ENCODE measurements at places on chromosomes 1 and 21.

- DNase-seq = no peak
These were observed 1.4 kb upstream of the SPATA1 start for GRCh38 chr1:84504580-84505492.

- no peak for DNase-seq
These were observed 36.1 kb upstream of the RGS1 start for GRCh38 chr1:192539297-192540092.

GRCh38 chr1:206798384-206798996, 26.2 kb upstream of the IL10 start:
- DNase-seq = no peak

DNA sequence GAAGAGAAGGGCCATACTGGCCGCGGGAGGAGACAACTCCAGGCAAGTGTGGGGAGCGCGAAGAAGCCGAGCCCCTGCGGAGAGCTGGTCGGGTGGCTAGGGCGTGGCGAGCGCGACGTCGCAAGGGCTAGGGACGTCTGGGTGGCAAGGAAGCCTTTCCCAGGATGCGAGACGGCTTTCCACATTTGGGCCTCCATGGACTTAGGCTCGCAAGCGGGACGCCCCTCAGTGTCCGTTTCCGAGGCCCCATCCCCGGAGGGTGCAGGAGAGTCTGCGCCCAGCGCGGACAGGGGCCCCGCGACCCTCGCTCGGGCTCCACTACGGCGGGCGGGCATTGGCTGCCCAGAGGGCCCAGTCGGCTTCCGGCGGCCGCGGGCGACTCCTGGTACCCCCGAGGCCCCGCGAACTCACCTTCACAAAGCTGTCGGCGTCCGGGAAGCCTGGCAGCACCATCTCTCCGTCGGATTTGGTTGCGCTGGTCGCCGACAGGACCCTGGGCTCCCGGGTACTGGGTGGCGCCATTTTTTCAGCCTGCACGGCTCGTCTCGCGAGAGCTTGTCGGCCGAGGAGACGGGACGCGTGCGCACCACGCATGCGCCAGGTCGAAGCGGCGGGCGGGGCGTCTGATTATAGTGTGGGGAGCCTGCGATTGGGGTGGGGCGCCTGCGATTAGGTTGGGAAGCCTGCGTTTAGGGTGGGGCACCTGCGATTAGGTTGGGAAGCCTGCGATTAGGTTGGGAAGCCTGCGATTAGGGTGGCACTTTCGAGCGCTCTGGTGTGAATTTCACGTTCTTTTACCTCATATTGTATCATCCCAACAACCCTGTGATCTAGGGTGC, at the start of gene EXOSC10:
Gene EXOSC10, minus strand, starts transcription at position 560 of the 839 bp plus-strand sequence. Its CDS starts 38 bp downstream, at position 522.
- DNase-seq = peak; percentile 93

- DNase-seq = no peak
These were observed 16.5 kb downstream of the ACOT11 start for GRCh38 chr1:54564312-54565112.

DNA sequence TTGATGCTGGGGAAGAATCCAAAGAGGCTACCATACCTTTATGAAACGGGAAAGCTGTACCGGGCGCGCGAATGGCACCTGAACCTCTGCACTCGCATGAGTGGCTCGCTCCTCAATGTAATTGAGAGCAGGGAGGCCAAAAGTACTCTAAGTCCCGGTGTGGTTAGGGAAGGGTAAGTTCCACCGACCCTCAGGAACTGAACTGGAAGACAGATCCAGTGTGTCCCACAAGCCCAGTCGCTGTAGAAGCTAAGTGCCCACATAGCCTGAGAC, 1.0 kb downstream of the GATAD2B start:
- DNase-seq = no peak

- no peak for DNase-seq
These were observed 60.7 kb downstream of the HSF2BP start for GRCh38 chr21:43598416-43599120.

- DNase-seq = peak; percentile 4
These were observed 679 bp downstream of the ABL2 start for GRCh38 chr1:179228783-179229213.

GRCh38 chr1:59230622-59231021, 66.3 kb upstream of the FGGY start:
- no peak for DNase-seq

DNA sequence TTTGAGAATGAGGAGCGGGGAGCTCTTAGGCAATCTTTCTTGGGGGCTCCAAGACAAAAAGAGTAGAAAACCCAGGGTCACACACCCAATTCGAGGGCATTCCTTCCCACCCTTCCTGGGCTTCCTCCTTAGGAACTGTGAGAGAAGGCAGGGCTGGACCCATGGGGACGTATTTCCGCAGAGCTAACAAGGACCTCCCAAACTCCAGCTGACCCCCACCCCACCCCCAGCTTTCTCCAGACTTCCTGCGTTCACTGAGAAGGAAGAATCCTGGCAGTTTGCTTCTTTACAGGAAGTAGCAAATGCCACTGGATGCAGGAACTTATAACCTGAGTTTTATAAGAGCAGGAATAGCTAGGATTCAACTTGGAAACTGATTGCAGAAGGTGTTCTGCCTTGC, 2.7 kb upstream of the LHX9 start:
- no peak for DNase-seq

- no peak for DNase-seq
These were observed 216.3 kb downstream of the KCNH1 start for GRCh38 chr1:210917560-210918169.

DNA sequence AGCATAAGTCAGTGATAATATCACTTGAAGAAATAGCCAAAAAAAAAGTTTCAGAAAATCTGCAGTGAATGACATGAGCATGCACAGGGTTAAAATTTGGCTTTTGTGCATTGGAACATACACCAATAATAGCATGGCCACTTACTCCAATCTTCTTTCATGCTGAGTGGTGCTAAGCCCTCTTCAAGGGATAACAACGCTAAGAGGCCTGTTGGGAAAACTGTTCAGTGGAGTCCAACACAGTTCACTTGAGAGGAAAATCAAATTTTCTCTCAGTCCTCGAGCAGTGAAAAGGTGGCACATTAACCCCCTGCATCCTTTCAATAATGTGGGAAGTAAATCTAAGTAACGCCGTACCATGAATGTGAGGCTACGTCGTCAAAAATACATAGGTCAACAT, 264.7 kb downstream of the SPATA17 start:
- no peak for DNase-seq

GRCh38 chr1:228723921-228724320, 11.4 kb upstream of the RHOU start:
- no peak for DNase-seq

DNA sequence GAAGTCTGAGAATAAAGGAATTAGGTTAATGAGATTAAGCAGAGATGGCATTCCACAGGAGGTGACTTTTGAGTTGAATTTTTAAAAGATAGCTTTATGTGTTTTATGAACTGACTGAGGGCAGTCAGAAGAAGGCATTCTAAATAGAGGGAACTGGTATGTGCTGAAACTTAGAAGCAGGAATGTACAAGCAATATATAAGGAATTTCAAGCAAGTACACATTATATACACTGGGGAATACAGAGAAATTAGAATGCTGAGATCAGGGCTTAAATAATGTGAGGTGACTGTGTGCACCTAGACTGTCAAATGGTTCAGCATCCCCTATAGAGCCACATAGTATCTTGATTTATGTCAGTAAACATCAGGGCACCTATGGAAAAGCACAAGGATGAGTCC, 19.3 kb downstream of the WNT2B start:
- no peak for DNase-seq

DNA sequence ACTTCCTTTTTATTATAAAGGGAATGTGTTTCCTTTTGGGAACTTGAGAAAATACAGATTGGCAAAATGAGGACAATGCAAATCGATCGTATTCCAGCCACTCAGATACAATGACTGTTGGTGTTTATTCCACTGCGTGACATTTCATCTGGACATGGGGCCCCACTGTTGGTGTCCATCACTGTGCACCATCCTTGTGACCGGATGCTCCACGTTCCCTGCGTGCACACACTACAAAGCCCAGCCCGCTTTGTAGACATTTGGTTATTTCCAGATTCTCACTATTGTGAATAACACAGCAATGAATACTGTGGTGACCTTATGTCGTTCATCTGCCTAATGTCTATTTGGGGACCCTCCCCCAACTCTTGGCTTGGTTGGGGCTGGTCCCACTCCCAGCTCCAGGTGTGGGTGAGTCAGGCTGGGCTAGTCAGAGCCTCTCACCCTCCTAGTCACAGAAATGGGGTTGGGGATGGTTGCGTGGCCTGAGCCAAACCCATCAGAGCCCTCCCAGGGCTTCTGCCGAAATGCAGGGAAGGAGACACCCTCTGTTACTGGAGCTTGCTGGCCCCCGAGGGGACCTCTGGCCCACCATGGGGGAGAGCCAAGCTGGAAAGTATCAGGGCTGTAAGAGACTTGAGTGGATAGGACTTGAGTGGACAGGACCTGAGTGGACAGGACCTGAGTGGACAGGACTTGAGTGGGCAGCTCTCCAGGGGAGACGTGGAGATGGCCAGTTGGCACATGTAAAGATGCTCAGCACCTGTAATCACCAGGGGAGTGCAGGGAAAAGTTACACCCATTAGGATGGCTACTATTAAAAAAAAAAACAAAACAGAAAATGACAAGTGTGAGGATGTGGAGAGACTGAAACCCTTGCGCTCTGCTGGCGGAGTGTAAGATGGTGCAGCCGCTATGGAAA, 57.1 kb upstream of the ADARB1 start:
- no peak for DNase-seq

DNA sequence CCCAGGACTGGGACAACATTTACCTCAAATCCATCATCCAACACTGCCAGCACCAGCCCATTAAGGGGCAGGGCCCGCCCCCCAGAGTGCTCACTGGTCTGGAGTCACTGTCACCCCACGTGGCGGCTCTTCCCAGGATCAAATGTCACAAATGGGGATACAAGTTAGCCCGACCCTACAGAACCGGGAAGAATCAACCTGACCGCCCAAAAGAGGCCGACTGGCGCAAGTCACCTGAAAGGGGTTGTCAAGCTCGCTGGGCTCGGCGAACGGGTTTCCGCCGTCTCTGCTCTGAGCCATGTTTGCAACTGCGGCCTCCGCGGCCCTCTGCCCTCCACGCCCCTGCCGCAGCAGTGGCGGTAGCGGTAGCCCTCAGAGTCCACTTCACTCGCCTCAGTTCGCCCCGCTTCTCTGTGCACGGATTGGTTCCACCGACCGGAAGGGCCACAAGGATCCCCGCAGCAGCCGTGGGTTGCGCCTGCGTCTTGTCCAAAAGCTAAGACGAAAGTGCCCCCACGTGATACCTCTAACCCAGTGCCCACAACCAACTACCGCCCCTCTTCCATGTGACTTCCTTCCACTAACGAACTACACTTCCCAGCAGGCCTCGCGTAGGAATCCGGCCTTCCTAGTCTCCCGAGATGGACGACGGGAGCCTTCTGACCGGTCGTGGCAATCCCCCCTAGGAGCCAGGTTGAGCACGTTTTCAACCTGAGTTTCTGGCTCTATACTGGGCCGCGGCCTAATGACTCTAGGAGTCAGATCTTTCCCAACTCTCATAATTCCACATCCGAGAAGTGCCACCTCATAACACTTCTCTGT, at the start of gene SCAMP3:
Gene SCAMP3, minus strand, starts transcription at position 509 of the 822 bp plus-strand sequence. Its CDS starts 209 bp downstream, at position 300.
- peak; percentile 84 for DNase-seq

DNA sequence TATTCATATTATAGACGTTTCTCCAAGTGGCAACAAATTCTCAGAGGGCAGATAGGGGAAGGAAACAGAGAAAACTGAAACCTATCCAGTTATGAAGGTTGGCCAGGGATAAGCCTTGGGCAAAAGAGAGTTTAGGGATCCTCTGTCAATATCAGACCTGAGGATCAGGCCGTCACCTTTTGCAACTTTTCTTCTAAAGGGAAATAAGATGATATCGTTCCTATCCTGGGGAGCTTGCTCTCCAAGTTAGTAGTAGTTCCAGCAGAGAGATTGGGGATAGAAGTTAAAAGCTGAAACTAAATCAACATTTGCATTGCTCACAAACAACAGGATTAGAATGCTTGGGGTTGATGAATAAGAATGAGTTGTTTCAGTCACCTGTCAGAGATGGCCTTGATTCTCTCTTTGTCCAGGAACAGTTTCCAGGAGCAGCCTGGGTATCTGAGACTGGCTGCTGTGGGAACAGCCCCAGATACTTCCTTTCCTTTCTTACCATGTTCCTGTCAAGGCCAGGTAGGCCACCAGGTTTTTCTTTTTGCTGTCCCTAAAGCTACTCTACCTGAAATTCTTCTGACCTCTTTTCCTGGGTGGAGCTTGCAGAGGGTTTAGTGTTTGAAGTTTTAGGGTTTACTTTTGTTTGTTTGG, 2.5 kb downstream of the RIIAD1 start:
- DNase-seq = no peak

GRCh38 chr21:41149199-41149598, 18.8 kb upstream of the BACE2 start:
- no peak for DNase-seq

DNA sequence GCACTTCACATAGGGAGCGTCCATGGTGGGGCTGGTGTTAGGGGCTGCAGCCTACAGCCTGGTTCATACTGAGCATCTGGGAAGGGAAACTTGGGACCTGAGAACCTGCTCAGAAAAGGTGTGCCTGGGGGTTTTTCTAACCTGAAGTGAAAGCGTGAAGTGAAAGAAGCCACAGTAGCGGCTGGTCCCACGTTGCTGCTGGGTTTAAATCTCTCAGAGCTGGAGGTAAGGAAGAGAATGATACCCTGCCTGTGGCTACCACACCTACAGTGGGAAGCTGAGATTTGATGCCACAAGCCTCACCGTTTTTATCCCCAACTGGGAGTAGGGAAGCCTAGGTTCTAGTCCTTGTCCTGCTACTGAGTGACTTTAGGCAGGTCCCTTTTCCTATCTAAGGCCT, 21.0 kb upstream of the FUCA1 start:
- DNase-seq = no peak

- no peak for DNase-seq
These were observed 21.1 kb downstream of the TMEM51 start for GRCh38 chr1:15174615-15174983.

DNA sequence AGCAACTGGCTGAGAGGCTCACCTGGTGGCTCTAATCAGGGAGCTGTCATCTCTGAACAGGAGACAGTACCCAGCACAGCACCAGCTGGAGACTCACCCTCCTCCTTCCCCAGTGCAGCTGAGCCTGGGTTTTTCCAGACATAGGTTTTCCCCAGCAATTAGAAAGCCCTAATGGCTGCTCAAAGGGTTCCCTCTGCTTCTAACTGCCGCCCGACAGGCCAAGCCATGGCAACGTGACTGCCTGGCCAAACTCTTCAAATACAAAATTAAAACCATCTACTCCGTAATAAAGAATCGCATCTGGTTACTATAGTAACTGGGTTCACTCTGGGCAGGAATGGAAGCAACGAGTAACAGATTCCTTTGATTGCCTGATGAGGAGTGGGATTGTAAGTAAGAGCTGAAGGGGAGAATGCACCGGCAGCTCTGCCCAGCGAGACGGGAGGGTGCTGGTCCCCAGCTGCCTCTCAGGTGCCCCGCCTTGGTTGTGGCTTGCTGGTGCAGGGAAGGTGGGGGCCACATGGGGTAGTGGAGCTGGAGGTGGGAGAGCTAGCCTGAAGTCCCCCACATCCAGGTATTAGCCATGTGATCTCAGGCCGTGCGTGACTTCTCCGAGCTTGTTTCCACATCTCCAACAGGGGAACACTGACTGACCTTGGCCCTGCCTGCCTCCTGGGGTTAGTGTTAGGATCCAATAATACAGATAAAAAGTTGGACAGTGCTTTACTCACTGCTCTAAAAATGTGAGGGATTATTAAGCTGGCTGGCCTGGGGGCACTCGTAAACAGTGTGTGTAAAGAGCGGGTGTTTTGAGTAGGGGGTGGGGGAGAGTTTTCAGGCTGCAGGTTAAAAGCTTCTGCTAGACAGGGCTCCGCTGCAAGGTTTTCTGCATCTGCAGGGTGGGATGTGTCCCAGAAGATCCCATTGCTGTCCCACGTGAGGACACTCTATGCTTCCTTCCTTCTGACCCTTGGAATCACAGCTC, 94.2 kb downstream of the KCNN3 start:
- no peak for DNase-seq

All from activated CD8-positive, alpha-beta memory T cell treated with anti-CD3 and anti-CD28 coated beads for 4 hours (primary cell).